ENCODE measurements at places on chromosomes 13 and 19.

DNA sequence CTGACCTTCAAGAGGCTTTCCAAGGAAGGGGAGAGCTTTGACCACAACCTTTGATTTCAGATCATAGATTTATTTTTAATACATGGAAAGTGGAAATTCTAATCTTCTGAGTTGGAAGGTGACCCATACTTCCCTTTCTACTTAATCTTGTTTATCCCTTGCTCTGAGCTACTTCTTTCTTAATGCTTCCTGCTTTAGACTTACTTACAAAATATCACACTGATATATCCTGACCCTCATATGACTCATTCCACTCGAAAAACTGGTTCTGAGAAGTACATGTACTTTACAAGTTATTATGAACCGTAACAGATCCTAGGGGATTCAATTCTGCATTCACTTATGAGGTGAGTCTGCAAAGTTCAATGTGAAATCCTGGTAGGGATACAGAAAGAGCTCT, 76.2 kb upstream of the IRS2 start:
- peak; percentile 84 for DNase-seq

GRCh38 chr13:98416408-98416807, 160.5 kb downstream of the STK24 start:
- peak; percentile 100 for DNase-seq

- DNase-seq = no peak
These were observed 19.6 kb downstream of the USP12 start for GRCh38 chr13:27151798-27152599.

GRCh38 chr13:44732503-44733098, 156.5 kb upstream of the TSC22D1 start:
- no peak for DNase-seq

DNA sequence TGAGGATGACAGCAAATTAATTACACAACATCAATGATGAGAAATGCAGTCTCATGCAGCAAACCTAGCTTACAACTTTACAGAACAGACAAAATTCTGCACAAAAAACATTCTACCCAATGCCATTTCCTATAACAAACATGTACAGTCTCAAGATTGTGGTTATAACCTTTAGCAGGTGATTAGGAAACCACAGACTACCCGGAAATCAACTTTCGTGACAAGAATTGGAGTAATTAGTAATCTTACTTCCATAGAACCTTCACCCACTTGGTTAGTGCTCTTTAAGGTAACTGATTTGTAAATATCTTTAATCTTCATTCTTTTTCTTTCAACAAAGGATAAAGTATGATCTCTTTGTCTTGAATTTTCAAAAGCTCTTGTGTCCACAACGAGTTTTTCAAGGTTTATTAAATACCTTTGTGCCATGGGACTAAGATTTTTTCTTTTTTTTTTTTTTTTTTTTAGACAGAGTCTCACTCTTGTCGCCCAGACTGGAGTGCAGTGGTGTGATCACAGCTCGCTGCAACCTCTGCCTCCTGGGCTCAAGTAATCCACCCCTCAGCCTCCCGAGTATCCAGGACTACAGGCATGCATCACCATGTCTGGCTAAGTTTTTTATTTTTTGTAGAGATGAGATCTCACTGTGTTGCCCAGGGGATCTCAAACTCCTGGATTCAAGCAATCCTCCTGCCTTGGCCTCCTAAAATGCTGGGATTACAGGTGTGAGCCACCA, 78.8 kb downstream of the MAP4K1 start:
- no peak for DNase-seq

DNA sequence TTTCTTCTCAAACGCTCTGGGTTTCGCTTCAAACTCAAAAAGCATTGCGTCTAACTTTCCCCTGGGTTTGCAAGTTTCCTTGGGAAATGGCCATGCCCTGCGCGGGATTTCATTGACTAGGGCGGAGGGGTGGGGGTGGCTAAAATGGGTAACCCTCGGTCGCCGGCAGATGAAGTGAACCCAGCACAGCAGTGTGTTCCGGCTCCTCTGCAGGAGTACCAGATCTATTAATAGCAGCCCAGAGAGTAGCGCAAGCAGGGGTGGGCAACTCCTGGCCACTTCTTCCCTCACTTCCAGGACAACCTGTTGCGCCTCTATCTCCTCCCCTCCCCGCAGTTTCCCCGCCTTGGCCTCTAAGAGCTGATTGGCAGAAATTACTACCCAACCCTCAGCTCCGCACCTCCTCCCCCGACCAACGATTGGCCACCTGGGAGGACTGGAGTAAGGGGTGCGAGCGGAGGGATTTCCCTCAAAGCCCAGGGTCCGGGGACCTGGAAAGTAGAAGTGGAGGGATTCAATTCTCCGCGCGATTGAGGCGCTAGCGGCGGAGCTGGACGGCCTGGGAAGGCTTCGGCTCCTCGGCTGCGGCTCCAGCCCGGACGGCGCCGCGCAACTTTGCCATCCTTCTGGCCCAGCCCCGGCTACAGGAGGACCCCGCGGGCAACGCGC, at the start of gene FREM2:
Gene FREM2, plus strand, starts transcription at position 501 of the 669 bp plus-strand sequence. CDS start 268 bp downstream, outside the sequence.
- peak; percentile 28 for DNase-seq

- no peak for DNase-seq
These were observed 12.1 kb downstream of the KDM4B start for GRCh38 chr19:4980838-4981680.

DNA sequence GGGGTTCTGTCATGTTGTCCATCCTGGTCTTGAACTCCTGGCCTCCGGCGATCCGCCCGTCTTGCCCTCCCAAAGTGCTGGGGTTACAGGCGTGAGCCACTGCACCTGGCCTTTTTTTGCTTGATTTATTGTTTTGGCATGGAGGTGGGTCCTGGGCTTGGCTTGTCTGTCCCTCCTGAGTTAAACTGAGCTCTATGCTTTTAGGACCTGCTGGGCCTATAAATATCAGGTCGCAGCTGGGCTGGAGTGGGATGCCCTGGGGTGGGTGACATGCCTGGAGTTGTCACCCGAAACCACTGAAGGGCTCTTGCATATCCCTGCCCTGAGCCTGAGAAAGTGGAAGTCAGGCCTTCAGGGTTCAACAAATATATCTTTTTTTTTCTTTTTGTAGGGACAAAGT, 5.5 kb downstream of the ARRDC5 start:
- DNase-seq = peak; percentile 3

DNA sequence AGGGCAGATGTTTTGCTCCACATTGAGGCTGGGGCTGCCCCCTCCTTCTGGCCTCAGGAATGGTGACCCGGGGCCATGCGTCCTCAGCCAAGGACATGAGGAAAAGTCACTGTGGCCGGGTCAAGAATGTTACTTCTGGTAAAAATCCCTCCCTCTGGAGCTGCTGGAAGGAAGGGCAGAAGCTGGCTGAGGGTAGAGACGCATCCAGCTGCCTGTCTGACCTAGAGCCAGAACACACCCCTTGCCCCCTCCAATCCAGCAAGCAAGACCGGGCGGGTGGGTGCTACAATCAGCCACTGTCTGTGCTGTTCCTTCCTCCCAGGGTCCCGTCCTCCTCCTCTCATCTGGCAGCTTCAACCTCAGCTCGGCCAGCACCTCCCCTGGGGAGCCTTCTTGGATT, 59.0 kb downstream of the PTPRS start:
- no peak for DNase-seq

- DNase-seq = peak; percentile 67
These were observed 57.3 kb downstream of the CEBPG start for GRCh38 chr19:33430674-33431277.

DNA sequence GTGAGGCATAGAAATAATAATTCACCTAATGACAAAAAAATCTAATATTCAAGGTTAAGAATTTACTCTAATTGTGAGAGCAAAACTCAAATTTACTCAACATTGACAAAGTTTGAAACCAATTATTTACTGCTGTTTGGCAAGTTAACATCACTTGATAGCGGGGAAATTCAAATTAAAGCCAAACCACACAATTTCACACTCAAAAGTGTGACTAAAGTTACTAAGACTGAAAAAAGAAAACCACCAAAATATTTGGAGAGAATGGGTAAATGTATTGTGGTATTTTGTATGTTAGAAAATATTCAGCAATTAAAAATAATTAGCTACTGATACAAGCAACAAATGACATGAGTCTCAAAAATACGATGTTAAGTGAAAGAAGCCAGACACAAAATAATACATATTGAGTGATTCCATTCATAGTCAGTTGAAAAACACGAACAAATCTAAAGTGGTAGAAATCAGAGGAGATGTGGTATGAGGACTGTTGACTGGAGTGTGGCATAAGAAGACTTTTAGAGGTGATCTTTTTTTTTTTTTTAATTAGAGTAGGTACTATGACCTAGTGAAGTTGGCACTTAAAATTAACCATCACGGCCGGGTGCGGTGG, 541.4 kb upstream of the ATXN8OS start:
- no peak for DNase-seq

GRCh38 chr13:20760872-20761271, 12.9 kb downstream of the EEF1AKMT1 start:
- DNase-seq = no peak

- no peak for DNase-seq
These were observed 2.0 kb downstream of the KLF2 start for GRCh38 chr19:16326401-16327168.

- DNase-seq = no peak
These were observed 335.7 kb downstream of the RFC3 start for GRCh38 chr13:34153428-34154180.

DNA sequence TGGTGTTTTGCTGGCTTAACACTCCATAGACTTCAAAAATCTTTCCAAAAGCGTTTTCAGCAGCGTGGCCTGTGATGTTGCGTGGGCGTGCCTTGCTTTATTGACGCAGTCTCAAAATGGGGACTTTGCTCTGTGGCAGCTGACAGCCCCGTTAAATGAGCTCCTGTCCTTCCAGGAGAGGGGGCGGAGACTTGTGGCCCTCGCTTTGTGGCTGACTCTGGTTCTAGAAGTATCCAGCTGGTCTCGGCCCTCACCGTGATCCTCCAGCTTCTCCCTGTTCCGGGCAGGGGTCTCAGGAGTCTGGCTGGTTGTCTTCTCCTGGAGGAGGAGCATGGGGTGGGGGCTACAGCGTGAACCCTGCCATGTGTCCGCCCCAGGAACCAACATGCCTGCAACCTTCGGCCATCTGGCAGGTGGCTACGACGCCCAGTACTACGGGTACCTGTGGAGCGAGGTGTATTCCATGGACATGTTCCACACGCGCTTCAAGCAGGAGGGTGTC, 8.4 kb upstream of the ZNF554 start:
- DNase-seq = no peak

- no peak for DNase-seq
These were observed 25.9 kb downstream of the GRIN2D start for GRCh38 chr19:48419158-48419920.

GRCh38 chr19:48332662-48333466, 7.5 kb downstream of the EMP3 start:
- peak; percentile 99 for DNase-seq

DNA sequence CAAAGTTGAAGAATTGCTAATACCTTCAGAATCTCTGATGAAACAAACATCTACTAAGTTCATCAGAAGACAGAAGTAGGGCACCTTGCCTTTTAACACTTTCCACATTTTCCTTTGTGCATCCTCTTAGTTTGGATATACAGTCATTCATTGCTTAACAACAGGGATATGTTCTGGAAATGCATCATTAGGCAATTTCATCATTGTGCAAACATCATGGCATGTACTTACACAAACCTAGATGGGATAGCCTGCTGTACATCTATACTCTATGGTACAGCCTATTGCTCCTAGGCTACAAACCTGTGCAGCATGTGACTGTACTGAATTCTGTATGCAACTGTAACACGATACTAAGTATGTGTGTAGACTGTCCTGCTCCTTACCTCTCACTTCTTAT, 169.8 kb downstream of the SUCLA2 start:
- no peak for DNase-seq

GRCh38 chr13:26440111-26440510, 117.4 kb upstream of the WASF3 start:
- DNase-seq = no peak

DNA sequence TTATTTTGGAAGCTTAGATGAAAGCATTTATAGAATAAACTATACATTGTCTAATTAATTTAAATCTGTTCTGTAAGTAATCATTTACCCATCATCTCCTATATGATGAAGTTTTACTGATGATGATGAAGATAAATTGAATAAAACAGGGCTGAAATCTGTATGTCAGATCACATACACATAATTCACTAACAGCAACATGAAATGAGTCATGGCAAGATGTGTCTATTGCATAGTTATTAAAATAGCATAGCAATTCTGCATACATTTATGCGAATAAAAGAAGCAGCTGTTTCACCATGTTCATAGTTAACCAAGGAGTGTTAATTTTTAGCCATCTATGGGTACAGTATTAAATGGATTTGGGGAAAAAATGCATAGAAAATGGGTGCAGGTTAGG, 424.9 kb downstream of the LIG4 start:
- no peak for DNase-seq

DNA sequence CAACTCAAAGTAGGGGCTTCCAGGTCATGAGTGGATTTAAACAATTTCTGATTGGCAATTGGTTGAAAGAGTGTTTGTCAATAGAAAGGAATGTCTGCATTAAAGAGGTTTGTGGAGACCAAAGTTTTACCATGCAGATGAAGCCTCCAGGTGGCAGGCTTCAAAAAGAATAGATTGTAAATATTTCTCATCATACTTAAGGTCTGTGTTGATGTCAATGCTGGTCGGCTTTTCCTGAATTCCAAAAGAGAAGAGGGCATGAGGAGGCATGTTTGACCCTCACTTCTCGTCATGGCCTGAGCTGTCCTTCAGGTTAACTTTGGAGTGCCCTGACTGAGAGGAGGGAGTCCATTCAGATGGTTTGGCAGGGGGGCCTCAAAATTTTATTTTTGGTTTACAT, 125.4 kb upstream of the RFC3 start:
- DNase-seq = no peak

DNA sequence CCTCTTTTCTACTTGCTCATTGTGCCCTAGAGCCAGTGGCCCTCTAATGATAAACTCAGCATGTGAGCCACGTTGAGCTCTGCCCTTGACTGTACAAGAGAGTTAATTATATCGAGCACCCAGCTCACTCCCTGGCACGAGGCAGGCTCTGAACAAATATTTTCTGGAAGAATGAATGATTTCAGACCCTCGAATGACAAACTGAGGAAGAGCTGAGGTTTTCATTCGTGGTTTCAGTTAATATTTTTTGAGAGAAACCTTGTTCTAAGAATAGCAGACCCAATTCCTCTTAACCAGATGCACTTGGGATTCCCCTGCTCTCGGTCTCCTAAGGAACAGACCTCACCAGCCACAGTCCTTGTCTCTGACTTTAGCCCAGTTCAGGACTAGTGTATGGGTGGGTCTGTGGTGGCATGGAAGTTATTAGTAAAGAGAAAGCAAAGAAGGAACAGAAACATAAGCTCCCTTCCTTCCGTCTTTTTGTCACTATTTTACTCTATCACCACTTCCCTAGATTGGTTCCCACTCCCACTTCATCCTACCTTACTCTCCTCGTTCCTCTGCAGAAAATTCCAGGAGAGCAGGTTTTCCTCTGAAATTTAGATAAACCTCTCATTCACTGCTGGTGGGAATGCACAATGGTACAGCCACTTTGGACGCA, 22.1 kb upstream of the WDFY2 start:
- DNase-seq = no peak

- peak; percentile 86 for DNase-seq
These were observed 2.1 kb upstream of the HOOK2 start for GRCh38 chr19:12777217-12778016.

DNA sequence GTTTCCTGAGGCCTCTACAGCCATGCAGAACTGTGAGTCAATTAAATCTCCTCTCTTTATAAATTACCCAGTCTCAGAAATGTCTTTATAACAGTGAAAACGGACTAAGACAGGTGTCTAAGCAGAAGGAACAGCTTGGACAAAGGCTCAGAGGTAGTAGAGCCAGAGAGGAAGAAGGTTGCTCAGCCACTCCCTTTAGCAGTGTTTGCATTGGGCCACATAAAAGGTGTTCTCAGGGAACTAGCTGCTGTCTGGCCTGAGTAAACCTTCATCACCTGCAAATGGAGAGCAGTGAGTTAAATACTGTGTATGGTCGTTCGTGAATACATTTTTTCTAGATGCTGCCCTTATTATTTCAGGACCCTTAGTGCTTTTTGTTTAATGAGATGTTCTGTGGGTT, 383.4 kb downstream of the EFNB2 start:
- DNase-seq = no peak

Measured in DMS79 treated with DMSO at 0.1 percent for 48 hours (cell line).